ENCODE measurements at places on chromosomes 6 and 20.

DNA sequence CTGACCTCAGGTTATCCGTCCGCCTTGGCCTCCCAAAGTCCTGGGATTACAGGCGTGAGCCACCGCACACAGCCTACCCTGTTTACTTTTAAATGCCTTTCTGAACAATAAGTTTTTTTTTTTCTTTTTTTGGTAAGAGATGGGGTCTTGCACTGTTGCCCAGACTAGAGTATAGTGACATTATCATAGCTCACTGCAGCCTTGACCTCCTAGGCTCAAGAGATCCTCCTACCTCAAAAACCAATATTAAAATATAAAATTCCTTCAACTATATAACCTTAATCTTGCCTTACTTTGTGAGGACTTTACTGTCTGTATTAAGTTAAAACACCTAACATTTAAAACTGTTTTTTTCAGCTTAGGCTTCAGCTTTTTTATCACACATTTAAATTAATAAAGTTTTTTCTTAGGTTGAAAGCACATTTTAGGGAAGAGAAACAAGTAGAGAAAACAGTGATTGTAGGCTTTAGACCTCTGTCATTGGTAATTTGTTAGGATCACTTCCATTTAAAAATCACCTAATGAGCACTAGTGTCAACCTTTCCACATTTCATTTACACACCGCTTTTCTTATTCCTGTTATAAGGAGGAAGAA, 2.9 kb downstream of the UBR2 start:
- no peak for DNase-seq

- DNase-seq = no peak
Measured at GRCh38 chr6:142531727-142532126, 229.9 kb downstream of the ADGRG6 start.

DNA sequence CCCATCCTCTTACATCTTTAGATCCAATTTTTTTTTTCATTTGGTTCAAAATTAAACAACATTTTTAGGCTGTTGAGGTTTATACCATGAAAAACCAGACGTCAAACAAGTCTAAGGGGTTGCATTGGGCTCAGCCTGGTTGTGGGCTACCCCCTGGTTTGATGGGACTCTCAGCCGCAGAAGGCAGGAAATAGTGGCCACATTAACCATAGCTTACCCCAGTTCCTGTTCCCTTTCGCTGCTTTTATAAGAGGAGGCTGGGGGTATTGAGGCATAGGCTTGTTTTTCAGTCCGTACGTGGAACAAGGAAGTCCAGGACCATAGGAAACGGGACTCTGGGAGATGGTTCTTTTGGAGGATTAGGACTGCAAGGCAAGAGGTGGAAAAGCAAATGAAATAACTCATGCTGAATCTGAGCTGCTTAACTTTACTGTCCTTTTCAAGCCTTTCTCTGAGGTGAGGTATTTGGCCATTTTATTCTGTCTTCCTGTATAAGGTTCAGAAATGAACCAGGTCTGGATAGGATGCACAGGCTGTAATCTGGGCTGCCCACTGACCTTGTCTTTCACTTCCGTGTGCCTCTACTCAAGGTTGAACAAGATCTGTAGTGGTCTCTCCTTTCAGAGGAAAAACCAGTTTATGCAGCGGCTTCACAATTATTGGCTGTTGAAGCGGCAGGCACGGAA, 7.7 kb downstream of the BRPF3 start:
- peak; percentile 42 for DNase-seq

GRCh38 chr6:146701632-146702031, 102.9 kb downstream of the ADGB start:
- no peak for DNase-seq

DNA sequence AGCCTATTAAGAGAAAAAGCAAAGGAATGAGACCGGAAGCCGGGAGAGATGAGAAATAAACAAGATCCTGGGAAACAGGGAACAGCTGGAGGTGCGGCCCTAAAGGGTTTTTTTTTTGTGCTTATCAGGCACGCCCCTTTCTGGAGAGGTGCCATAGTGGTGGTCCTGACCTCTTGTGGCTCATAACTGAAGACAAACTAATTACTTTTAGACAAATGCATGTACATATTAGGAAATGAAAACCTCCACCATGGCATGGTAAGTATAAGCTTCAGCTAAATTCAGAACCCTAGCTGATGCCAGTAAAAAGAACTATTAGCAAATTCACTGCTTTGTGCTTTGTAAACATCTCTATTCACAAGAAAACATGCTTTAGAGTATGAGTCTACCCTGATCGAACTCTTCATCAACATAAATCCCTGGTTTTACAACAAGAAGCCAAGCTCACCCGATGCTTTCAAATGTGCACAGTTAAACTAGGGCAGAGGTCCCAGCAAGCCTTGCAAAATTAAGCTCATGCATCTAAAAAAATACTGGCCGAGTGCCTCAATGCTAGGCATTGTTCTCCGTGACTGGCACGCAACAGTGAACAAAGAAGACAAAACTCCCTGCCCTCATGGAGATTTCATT, 96.4 kb upstream of the MRPS10 start:
- no peak for DNase-seq
